Activated naive CD4-positive, alpha-beta T cell (primary cell): ENCODE measurements at places on chromosomes 7 and 10.

GRCh38 chr7:67766906-67767410 lies 770.3 kb downstream of the TYW1 start:
- DNase-seq = no peak

DNA sequence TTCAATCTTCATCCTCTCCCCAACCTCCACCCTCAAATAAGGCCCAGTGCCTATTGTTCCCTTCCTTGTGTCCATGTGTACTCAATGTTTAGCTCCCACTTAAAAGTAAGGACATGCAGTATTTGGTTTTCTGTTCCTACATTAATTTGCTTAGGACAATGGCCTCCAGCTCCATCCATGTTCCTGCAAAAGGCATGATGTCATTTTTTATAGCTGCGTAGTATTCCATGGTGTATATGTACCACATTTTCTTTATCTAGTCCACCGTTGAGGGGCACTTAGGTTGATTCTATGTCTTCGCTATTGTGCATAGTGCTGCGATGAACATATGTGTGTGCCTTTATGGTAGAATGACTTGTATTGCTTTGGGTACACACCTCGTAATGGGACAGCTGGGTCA lies 7.2 kb upstream of the NEUROG3 start:
- DNase-seq = no peak

DNA sequence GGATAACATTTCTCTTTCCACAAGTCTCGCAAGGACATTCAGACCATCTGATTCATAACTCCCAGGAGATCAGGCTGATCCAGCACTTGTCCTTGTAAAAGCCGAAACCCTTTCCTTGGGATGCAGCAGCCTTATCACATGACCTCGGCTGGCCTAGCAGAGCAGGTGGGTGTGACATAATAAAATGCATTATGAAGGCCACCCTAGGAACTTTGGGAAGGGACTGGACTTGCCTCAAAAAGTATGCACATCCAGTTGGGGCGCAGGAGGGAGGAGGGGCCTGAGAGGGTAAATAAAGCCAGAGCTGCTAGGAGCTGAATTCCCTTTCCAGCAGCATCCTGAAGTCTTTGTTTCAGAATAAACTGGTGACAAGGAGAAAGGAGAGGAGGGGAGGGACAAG lies 260.8 kb downstream of the SNX13 start:
- no peak for DNase-seq

DNA sequence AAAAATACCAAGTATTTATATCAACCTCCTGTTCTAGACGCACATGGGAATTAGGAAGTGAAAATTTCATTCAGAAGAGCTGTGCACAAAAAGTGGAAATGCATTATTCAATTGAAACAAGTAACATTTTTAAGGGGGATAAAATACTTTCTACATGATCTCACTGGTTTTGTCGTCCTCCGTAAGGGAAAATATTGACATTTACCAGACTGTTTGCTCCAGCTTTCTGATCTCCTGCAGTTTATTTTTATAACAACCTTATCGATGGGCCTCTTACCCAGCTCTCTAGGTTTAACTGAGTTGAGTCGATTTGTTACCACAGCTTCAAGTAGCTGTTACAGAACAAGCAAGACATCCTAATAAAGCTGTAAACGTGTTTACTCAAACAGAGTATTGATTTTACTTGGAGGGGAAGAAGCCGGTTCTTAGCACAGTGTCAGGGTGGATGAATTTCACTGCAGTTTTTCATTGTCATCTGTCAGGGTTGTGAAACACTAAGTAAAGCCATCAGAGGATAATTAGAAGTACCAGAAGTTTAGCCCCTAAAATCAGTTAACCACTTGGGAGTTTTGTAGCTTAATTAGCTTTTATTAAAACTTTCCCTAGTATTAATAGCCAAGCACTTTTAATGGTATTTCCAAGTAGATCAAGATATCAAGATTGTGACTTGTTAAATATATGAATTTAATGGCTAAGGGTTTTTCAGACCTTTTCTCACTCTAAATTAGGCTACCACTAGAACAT lies 142.6 kb upstream of the KAT6B start:
- DNase-seq = no peak

GRCh38 chr10:131896403-131896802 lies 4.4 kb upstream of the PPP2R2D start:
- DNase-seq = no peak

DNA sequence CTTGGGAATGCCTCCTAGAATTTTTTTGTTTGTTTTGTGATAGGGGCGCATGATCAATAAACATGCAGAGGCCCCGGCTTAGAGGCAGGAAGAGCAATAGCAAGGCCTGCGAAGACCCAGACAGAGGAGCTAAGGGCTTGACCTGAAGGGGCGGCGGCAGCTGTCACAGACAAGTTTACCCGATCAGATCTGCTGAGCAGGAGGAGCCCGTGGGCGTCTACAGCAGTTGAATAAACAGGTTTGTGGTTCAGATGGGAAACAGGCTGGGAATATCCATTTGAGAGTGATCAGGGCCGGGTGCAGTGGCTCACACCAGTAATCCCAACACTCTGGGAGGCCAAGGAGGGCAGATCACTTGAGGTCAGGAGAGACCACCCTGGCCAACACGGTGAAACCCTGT lies 126.0 kb upstream of the CALN1 start:
- no peak for DNase-seq

- DNase-seq = no peak
Measured at GRCh38 chr10:59000162-59000825, 176.1 kb upstream of the PHYHIPL start.

GRCh38 chr7:24199978-24200377 lies 84.0 kb upstream of the NPY start:
- no peak for DNase-seq

- no peak for DNase-seq
Measured at GRCh38 chr7:45082831-45083331, 5.9 kb downstream of the NACAD start.

GRCh38 chr10:49656845-49657493 lies 22.5 kb upstream of the C10orf53 start:
- DNase-seq = no peak

DNA sequence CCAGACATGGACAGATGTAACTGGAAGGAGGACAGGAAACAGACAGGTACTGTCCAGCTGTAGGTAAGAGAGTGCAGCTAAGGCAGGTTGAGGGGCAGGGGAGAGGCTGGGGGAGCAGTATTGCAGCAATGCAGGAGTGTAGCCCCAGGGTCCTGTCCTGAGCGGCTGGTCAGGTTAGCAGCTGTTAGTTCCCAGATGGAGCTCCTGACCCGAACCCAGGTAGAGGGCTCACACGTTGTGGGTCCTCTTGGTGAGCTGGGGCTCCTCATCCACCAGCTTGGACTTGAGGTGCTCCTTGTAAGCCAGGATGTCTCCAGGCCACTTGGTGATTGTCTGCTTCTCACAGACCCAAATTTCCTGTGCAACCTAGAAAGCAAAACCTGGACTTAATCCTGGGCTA lies 3.5 kb upstream of the H2BK1 start:
- DNase-seq = no peak

DNA sequence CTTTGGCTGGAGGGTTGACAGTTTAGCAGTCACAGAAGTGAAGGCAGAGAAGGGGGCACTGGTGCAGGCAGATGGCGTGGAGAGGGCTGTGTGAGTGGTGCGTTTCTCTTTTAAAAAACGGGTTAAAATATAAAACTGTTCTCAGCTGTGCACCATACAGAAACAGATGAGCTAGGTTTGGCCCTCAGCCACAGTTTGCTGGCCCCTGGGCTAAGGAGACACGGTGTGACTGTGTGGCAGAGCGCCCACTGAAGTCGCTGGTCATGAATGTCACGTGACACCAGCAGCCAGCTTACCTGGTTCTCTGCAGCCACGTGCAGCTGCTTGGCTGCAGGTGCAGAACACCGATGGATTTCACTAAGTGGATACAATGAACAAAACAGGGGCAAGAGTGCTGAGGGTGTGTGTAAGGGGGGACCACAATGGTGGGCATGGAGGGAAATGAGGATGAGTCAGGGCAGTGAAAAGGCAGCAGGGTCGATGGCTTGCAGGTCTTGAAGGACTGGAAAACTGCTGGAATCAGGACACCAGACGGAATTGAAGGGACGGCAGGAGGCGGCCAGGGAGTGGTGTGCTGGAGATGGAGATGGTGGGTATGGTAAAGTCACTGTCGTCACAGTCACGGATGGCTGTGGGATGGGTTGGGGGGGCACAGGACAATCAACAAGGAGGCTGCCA lies 7.4 kb downstream of the ZNF746 start:
- DNase-seq = no peak

DNA sequence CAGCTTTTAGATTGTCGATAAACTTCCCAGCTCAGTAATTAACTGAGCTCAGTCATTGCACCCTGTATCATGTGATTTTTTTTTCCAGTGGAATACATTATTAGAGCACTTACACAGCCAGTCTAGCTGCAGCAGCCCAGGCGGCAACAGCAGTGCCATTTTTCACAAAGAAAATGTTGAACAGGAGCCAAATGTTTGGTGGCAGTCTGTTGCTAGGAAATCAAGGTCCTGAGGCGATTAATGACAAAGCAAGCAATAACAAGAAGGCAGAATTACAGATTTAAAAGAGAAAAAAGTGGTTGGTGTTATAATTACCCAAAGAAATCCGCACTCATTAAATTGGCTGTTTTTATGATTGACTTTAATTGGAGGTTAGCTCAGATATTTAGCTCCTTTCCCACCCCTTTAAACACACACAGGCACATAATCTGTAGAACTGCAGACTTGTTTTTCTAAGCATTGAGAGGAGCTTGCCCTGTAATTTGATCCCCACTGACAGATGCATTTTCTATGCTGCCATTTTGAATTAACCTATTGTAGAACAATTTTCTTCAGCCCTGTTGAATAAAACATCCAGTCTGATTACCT lies 267.4 kb downstream of the ADK start:
- no peak for DNase-seq

GRCh38 chr10:44300666-44301649 lies 83.9 kb downstream of the CXCL12 start:
- DNase-seq = no peak

DNA sequence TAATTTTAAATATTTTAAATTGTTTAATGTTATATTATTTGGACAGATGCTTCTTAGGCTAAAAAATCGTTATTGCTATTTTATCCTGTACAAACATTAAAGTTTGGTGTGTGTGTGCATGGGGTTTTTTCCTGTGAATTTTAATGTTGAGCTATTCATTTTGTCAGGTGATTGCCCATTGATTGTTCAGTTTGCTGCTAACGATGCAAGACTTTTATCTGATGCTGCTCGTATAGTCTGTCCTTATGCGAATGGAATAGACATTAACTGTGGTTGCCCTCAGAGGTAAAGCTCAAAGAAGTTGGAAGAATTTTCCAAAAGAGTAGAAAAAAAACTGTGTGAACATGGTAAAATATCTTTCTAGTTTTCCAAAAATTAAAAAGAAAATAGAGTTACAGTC lies 6.5 kb upstream of the BCAP29 start:
- DNase-seq = no peak

DNA sequence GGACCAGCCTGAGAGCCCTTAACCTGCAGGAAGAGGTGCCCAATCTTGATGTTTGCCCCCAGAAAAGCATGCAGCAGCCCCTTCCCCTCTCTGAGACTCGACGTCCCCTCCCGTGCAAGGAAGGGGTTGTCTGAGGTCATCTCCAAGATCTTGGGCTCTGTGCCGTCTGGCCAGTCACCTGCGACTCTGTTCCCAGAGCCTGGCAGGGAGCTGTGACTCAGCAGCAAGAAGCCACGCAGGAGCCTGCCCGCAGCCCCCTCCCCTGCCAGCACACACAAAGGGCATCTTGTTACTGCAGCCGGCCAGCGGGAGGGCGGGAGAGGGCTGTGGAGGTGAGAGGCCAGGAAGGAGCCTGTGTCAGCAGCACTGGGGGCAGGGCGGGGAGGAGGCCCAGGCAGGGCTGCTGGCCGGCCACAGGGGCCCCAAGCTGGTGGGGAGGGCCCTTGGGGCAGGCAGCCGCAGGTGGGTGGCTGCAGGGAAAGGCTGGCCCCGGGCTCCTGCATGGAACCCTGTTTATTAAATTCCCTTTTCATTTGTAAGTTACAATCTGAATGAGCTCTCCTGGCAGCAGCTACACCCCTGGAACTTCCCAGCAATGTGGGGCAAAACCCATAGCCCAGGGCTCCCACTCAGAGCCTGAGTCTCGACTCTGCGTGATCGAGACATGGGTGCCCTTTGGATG lies 103.7 kb upstream of the ZMIZ1 start:
- DNase-seq = no peak

GRCh38 chr7:42107484-42108240 lies 129.3 kb downstream of the GLI3 start:
- DNase-seq = no peak

DNA sequence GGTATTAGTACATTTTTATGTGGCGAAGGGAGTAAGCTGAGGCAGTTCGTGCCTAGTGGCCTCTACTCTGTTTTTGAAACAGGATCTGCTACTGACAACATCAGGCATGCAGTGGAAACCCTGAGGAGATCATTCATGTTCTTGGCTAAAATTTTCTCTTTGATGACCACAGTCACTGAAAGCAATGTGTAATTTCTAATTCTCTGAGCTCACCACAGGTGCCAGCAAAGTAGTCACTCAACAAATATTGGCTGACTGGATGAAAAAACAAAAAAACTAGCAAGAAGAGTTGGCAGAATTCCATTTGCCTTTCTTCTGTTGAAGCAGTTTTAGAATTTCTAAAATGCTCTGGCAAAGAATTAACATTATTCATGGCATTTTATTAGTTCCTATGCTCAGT lies 176.5 kb upstream of the KCTD7 start:
- no peak for DNase-seq
